ENCODE measurements at places on chromosomes 7 and 10.

DNA sequence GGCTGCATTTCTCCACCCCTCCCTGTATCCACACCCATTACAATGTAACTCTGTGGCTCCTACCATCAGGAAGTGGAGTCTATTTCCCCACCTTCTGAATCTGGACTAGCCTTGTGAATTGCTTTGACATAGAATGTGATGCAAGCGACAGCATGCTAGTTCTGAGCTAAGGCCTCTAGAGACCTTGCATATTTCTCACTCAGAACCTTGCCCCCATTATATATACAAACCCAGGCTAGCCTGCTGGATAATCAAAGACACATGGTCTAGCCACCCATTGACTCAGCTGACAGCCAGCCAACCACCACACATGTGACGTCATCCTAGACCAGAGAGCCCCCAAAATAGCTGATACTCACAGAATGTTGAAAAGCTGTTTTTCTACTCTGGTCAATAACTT is 77.9 kb downstream of the CCDC71L start:
- no peak for DNase-seq

DNA sequence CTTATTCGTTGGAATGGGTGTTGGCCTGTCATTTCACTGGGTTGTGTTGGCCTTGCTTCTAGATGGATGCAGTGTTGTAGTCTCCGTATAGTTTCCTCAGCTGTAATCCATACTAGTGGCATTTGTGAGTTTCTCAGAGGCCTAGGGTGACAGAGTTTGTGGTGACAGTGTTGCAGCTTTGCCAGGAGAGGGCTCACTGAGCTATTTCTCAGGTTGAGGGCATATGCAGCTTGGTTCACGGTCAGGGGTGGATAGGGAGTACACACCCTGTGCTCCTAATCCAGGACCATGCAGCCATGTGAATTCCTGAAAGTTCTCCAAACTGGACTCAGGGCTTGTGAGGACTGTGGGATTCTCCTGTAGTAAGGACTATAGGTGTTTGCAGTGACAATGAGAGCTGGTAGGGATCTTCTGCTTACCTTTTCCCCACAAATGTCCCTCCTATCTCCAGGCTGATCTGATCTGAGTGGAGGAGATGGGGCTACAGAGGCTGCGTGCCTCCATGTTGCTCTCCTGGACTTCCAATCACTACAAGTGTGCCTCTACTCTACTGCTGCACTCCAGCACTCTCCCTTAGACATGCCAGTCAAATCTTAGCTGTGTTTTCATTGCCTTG is 229.0 kb downstream of the STK31 start:
- no peak for DNase-seq

DNA sequence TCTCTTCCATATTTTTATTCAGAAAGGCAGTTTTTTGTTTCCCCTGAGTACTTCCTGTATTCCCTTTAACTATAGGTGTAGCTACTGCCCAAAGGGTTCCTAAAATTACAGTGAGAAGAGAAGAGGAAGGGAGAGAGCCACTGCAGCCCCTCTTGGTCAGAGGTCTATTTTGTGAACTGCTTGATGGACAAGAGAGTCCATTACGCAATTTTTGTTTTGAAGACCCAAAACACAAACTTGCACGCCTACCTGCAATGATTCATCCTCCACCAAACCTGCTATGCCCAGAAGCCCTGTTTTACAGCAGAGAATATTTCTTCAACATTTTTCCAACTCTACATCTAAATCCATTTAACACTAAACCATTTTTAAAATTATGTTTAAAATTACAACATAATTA is 75.1 kb downstream of the PDE1C start:
- DNase-seq = no peak

DNA sequence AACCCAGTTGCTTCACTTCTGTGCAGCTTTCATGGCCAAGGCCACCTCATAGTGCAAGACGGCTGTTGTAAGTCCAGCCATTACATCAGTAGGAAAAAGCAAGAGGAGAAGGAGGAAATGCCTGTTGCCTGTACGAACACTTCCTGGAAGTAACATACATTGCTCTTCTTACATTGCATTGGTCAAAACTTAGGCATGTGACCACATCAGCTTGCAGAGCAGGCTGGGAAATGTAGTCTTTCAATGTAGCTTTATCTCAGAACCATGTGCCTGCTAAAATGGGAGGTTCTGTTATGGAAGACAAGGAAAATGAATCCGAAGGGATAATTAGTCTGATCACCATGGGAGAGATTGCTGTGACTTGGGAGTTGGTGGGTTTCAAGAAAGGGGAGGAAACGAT is 4.3 kb downstream of the SLC29A3 start:
- DNase-seq = no peak

GRCh38 chr7:150403376-150404171 is 24.4 kb downstream of the ZNF775 start:
- DNase-seq = no peak

GRCh38 chr7:20597339-20597738 is 18.1 kb upstream of the ABCB5 start:
- DNase-seq = no peak

DNA sequence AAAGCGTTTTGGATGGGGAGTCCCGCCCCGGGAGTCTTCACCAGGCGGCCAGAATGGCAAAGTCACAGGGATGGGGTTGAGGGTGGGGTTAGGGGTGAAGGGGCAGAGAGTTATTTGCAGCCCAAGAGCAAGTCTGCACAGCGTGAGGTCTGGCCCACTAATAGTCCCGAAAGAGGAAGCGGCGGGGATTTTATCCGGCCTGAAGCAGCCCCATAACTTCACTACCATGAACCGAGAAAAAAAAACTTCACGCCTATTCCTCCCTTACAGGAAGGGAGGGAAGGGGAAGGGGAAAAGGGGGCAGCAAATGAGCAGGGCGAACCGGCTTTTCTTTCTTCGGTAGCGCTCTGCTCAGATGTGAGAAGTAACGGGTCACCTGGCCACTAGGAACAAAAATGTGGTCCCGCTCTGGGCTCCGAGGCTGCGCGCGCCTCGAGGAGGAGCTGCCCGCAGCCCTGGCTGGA is 712 bp downstream of the ITPRIP start:
- DNase-seq = no peak

DNA sequence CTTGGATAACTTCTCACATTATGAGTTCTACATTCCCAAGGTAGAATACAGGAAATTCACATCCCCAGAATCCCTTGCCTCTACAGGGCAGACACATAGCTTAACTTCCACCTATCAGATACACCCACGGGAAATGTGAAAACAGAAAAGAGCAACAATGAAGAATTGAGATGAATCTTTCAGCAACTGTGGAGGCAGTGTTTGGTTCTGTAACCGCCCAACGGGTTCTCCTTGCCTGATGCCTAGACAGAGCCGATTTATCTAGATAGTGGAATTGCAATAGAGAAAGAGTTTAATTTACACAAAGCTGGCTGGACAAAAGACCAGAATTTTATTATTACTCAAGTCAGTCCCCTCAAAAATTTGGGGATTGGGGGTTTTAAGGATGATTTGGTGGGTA is 138.8 kb downstream of the MTPAP start:
- DNase-seq = no peak

DNA sequence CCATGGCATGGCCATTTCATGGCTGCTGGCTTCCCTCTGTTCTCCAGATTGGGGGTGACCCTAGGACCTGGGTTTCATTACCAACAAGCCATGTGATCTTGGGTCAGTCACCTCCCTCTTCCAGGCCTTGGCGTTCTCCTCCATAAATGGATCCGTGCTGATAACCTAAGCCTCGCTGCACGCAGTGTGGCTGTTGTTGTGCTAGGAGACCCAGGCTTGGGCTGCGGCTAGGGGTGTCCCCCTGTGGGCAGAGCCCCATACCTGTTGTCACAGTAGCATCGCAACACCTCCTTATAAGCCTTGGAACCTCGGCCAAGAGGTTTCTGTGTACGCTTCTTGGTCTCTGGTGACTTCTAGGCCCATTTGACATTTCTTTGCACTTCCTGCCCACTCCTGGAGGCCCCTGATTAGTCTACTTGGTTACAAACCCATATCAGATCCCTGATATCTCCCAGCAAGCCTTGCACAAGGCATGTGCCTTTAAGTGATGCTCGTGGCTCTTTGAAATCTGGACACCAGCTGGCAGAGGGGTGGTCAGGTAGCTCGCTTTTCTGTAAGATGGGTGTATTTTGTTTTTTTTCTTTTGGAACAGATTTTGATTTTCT is 23.6 kb downstream of the ZMIZ1 start:
- DNase-seq = no peak

- DNase-seq = no peak
Observed at GRCh38 chr7:81004098-81004497, 85.2 kb upstream of the SEMA3C start.

DNA sequence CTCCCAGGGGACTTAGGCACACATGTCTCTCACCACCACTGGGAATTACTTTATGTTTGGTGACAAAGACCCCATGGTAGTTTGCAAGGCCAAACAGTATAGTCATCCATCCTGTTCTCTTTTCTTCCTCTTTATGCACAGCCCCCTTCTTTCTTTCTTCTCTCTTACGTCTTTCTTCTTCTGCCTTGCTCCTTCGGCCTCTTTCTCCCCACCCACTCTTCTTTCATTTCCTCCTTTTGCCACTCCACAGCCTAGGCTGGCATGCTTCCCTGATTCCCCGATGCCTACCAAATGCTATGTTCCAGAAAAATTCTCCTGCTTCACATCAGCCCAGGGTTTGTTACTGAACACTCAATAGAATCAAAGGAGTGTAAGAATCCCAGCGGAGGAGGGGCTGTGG is 62.4 kb upstream of the MKLN1 start:
- peak; percentile 45 for DNase-seq

- DNase-seq = peak; percentile 65
Observed at GRCh38 chr10:22251751-22252223, 34.0 kb upstream of the EBLN1 start.

- DNase-seq = no peak
Observed at GRCh38 chr10:24215603-24216002, 6.7 kb downstream of the KIAA1217 start.

DNA sequence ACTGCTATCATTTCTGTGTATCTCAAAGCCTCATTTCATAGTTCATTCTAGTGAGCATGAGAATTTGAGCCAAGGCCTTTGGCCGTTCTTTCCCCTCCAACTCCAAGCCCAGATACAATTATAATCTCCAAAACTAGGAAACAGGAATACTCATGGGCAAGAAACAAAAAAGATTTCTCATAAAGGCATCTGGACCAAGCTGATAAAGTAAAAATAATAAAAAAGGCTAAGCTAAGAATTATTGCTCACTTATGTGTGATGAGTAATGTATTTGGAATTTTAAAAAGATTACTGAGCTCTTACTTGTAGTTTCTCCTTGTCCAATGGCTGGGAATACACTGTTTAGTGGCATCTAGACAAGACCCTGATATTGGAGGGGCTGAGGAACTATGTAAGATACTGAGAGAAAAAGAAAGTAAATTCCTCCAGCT is 196.4 kb upstream of the POM121L12 start:
- no peak for DNase-seq

Measured in dorsolateral prefrontal cortex (tissue), 122 donors.